Heart right ventricle (tissue), 16 donors: ENCODE measurements at places on chromosomes 6 and 20.
A peak's percentile ranks its signal among the peaks of the same experiment; 100 is the strongest.

GRCh38 chr20:9186396-9186795, 117.5 kb downstream of the PLCB4 start:
- no peak overlapping the region for H3K27ac ChIP-seq
- H3K36me3 ChIP-seq = no peaks in the 10 kb centered on the region
- H3K4me1 ChIP-seq = peaks cover 22% of the 10 kb centered on the region
- H3K27me3 ChIP-seq = no peaks in the 10 kb centered on the region
- DNase-seq = no peak

DNA sequence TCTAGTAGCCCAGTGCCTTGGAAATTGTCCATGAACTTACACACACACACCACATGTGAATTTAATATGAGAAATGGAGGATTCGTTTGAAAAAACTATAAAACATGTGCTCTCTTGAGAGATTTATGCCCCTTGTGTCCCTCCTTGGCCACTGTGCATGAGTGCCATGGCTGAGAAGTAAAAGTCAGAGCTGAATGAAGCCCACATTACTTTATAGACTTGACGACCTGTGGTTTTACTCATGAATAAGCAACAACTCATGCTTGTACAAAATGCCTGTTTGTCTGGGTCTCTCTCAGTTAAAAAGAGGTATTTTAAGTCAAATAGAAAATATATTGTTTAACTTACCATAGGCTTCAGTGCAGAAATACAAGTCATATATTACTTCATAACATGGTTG, 102.7 kb downstream of the KCNQ5 start:
- H3K27ac ChIP-seq = no peak overlapping the region
- H3K4me1 ChIP-seq = no peaks in the 10 kb centered on the region
- no peak for DNase-seq
- no peak overlapping the region for H3K4me3 ChIP-seq

- no peaks in the 10 kb centered on the region for H3K4me1 ChIP-seq
- no peak for DNase-seq
- H3K27me3 ChIP-seq = no peaks in the 10 kb centered on the region
- H3K36me3 ChIP-seq = no peaks in the 10 kb centered on the region
- H3K27ac ChIP-seq = no peak overlapping the region
These were observed 443.0 kb downstream of the PKHD1 start for GRCh38 chr6:51644426-51644825.

GRCh38 chr6:13635948-13636658, 21.0 kb downstream of the NOL7 start:
- no peak overlapping the region for H3K4me3 ChIP-seq
- H3K36me3 ChIP-seq = peaks cover 17% of the 10 kb centered on the region
- H3K4me1 ChIP-seq = peaks cover 8% of the 10 kb centered on the region
- H3K27ac ChIP-seq = peak overlapping the region; percentile 48
- H3K27me3 ChIP-seq = no peaks in the 10 kb centered on the region
